ENCODE measurements at places on chromosomes 7 and 10. TPM values are rescaled to one million over a fixed set of nuclear protein-coding genes. Genes with fewer than 3 reads are reported as not detected.

Gene ADARB2
- polyA plus RNA-seq, result 1.5 TPM

Gene TFPI2
- polyA plus RNA-seq, result 16.6 TPM

Gene MSMB
- polyA plus RNA-seq, result not detected

GRCh38 chr7:7971308-7972040, 2.9 kb downstream of the GLCCI1 start:
- no peak for DNase-seq

GRCh38 chr7:18221377-18222293, 194.0 kb upstream of the PRPS1L1 start:
- DNase-seq, result no peak

DNA sequence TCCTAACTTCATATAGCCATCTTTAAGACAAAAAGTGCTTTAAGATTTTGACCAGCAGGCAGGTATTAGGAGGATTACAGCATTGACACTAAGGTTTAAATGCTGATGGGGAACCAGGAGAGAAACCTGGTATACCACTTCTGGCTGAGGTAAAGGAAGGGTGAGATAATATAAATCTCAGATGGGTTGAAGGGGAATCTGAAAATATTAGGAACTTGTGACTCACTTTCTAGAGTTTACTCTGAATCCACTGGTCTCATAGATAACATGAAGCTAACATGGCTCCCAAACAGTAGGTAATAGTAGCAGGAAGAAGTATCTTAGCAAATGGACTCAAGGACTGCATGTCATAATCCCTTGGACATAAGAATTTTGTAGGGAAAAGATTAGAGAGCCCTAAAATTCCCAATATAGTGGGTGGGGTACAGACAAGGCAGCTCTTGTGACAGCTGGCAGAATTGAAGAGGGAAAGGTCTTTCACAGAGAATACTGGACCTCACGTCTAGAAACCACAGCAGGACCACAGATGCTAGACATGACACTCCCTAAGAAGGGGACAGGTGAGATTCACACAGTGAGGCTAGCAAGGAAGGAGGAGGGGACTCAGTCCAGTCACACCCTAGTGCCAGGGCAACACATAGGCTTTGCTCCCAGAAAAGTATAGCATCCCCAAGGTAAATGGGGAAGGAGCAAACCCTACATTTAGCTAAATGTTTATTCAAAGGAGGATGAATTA, 3.5 kb downstream of the PTTG1IP2 start:
- no peak for DNase-seq

GRCh38 chr7:143222782-143223181, 945 bp downstream of the TAS2R40 start:
- no peak for DNase-seq

DNA sequence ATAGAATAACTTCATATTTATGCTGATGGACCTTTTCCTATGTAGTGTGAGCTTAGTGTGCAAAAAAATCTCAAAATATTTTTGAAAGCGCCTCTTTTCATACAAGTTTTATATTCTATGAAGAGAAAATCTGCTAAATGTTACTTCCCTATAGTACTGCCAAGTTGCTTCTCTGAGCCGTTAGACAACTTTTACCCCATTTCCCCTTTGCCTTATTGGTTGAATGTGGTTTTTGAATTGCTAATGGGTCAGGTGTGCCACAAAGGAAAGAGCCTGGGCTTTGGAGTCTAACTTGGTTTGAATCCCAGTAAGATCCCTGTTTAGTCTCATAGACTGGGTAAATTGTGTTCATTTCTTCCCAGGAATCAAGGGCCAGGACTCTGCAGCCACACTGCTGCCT, 261.5 kb downstream of the SNX10 start:
- DNase-seq, result no peak

Gene CFAP46
- polyA plus RNA-seq, result 9.0 TPM

Gene PDK4
- 21.5 TPM for polyA plus RNA-seq

DNA sequence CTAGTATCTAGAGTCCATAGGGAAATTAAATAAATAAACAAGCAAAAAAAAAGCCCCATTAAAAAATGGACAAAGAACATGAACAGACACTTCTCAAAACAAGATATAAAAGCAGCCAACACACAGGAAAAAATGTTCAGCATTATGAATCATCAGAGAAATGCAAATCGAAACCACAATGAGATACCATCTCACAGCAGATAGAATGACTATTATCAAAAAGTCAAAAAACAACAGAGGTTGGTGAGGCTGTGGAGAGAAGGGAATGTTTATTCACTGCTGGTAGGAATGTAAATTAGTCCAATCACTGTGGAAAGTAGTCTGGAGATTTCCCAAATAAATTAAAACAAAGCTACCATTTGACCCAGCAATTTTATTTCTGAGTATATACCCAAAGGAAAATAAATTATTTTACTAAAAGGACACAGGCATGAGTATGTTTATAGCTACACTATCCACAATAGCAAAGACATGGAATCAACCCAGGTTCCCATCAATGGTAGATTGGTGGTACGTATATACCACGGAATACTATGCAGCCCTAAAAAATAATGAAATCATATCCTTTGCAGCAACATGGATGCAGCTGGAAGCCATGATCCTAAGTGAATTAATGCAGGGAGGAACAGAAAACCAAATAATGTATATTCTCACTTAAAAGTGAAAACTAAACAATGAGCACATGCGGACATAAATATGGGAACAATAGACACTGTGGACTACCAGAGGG, 366.5 kb upstream of the SEMA3C start:
- DNase-seq, result no peak

GRCh38 chr7:139358541-139359365, 941 bp upstream of the LUC7L2 start:
- DNase-seq, result no peak

Gene CYP2C9
- 2.2 TPM for polyA plus RNA-seq

GRCh38 chr10:97059872-97060205, 125.9 kb downstream of the SLIT1 start:
- no peak for DNase-seq

DNA sequence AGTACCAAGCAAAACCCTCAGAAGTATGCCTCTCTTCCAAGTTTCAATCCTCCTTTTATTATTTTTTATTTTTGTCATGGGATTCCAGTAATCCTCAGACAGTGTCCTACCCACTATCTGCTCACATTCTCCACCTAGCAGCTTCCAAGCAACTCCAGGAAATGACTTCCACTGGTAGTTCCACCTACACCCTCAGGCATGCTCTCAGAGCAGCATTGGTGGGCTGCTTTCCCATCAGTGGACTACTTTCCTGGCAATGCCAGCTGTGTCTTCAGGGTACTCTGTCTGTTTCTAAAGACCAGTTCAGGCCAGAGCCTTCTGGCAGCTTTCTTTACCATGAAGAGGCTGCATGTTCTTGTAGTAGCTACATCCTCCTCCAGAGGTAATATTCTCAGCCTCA, 244.0 kb downstream of the HGF start:
- no peak for DNase-seq

GRCh38 chr10:60827791-60828488, 49.7 kb downstream of the CDK1 start:
- DNase-seq, result no peak

DNA sequence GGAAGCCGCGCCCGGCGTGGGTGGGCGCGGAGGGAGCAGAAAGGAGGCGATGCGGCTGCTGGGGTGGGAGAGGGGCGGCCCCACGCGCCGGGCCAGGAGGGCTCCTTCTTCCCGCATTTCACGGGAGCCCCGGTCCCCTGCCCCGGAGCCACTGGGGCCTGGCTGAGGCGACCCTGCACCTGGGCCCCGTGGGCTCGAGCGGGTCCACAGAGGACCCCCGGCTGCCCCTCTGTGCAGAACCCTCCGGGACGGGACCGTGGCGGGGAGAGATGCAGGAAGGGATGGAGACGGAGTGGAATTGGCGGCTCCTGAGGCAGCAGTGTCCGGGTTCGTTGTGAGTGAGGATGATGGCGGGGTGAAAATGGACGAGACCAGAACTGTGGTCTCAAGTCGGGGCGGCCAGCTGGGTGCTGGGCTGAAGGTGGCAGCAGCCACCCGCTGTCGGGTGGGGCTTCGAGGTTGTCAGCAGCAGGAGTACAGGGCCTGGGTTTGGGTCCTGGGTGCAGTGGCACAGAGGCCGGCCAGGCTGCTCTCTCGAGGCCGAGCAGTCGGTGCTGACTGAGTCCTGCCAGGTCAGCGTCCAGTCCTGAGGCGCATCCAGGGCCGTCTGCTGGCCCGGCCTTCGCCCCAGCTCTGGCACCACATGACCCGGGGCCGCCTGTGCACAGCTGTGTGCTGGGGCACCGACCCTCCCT, 80.4 kb downstream of the VIPR2 start:
- no peak for DNase-seq

DNA sequence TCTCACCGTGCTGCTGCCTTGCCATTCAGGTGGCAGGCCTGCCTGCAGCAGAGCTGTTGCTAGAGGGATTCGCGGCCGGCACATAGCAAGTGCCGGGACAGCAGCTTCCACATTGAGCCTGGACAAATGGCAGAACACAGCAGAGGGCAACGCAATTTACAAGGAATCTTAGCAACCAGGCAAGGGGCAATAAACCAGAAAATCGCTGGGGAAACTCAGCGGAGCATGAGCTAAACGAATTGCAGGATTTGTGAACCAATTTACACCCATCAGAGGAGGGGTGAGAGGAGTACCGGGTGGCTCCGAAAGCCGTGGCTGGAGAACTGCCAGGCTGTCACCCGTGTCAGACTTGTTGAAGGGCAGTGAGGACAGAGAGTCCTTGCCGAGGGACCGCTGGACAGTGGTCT, 58.6 kb upstream of the LOXL4 start:
- peak; percentile 43 for DNase-seq

DNA sequence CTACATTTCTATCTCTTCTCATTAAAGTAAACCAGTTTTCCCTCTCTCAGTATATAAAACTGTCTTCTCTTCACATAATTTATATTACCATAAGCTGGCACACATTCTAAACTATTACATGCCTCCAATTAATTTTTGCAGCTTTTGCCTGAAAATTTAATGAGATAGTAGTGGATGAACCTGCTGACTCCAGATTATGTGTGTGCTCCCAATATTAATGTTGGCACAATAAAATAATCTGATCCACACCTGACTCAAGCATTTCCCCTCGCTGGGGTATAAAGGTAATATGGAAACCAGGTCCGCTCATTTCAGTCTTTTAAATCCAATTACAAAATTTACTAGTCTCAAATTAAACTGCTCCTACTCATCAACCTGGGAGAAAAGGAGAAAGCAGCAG, 63.4 kb downstream of the CTBP2 start:
- DNase-seq, result no peak

- no peak for DNase-seq
Measured at GRCh38 chr7:129493555-129493954, 8.8 kb upstream of the SMKR1 start.

DNA sequence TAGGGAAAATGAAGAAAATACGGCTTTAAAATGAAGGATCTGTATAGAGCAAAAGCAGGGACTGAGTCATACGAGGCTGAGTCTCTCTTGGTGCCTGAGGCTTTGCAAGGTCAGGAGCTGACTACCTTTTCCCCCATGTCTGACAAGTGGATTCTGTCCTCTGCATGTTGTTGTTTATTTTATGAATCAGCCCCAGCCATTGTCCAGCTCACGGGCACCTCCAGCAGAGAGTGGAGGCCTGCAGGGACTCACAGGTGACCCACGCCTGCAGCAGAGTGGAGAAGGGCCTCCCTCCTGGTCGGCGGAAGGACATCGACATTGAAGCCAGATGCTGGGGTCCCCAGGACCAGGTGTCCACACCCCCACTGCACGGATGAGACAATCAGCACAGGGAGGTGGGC, 233.9 kb downstream of the WDR37 start:
- DNase-seq, result no peak

DNA sequence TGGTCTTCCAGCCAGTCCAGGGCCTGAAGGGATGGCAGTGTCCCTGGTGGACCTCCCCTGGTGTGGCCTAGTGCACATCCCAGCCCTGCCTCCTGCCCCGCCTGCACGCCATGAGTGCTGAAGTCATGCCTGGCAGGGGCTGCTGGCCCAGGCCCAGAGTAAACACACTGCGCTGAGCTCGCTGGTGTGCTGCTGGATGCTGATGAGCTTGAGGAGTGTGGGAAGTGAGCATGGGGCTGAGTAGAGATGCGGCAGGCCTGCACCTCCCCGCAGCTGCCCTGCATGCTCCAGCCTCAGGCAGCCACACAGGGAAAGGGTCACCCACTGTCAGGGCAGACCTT, 43.2 kb downstream of the HTRA1 start:
- DNase-seq, result peak; percentile 51

Gene PCLO
- polyA plus RNA-seq, result 7.4 TPM

DNA sequence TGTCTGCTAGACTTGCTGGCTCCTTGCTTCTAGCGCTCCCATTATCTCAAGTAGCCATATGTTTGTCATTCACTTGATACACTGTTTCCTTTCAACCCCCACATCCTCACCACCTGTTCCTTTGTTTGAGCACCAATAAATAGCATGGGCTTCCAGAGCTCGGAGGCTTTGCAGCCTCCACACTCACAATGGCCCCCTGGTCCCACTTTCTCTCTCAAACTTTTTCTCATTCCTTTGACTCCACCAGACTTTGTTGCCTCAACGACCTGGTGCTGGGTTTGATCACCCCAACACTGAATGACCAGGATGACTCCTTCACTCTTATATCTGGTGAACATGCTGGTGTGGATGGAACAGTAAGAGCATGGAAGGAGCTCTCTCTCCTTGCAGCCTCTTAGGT, 114.5 kb upstream of the TRIM24 start:
- no peak for DNase-seq

DNA sequence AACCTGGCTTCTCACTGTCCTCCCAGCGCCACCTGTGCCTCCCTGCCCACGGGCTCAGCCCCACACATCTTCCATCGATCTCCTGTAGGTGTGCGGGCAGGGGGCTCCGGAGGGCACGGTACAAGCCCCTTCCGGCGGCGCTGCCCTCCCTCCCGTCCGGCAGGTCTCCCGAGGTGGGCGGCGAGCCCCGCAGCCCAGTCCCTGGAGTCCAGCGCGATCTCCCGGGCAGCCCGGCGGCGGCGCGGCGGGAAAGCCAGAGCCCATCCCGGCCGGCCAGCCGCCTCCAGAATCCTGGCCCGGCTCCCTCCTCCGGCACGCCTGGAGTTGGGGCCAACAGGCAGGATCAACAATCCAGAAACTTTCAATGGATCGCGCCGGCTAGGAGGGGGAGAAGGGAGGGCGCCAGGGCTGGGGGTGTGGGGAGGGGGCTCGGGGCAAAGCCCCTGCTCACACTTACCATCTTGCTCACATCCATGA, 100.1 kb downstream of the HIP1 start:
- no peak for DNase-seq

Gene TMEM270
- polyA plus RNA-seq, result not detected

DNA sequence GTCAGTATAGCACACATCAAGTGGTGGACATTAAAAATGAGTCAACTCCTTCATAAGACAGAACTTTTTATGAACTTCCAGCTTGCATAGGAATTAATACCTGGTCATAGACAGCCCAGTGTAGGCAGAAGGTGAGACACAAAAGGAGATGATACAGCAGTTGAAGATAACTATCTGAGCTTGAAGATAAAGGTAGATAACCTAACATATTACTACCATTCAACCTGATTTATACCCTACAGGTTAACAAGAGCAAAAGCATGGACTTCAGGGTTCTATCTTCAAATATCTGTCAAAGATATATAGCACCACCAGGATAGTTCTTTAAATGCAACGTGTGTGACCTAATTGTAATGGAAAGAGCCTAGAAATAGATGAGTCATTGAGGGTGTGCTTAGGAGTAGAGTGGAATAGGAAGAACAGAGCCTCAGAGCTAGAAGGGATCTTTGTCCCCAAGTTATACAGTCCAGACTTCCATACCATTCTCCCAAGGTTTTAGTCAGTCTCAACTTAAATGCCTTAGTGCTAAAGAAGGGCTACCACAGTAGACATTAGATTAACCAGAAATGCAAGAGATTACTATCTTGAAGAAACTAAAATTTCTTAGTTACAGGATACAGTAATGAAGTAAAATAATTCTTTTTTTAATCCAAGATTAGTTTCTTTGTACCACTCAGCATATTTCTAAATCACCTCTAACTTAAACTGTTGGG, 9.2 kb downstream of the ZNF800 start:
- DNase-seq, result no peak

Gene ARHGAP22
- 0.97 TPM for polyA plus RNA-seq

GRCh38 chr10:89373916-89374711, 3.7 kb upstream of the IFIT1B start:
- no peak for DNase-seq
